ENCODE measurements at places on chromosomes 7 and 10.

DNA sequence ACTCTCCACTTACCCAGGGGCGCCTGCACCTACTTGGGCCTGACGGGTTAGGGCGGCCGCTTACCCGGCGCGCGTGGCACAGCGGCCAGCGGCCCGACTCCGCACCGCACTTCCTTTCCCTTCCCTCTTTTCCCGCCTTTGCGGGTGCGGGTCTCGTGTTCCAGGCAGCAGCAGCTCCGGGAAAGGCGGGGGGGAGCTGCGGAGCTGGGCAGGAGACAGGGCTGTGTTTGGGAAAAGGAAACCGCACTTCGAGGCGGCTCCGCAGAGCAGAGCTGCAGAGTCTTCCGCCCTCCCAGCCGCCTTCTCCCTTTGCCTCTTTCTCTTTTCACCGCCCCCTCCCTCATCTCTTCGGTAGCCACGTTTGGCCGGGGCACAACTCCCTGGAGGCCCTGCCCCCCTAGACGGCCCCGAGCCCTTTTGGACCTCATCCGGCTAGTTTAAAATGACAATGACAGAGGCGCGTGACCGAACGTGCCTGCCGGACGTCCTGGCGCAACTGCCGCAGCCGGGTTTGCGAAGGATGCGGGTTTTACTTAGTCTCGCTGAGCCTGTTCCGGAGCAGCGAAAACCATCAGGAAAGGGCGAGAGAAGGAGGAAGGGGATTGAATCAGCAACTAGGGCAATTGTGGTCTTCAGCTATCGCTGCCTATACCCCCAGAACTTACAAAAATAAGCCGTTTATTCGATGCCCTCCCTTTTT lies 7.9 kb upstream of the PAX2 start:
- no peak for DNase-seq

GRCh38 chr7:113444261-113444660 lies 325.9 kb upstream of the SMIM30 start:
- DNase-seq: no peak

GRCh38 chr10:73449113-73449512 lies 15.8 kb upstream of the MSS51 start:
- DNase-seq: no peak

- no peak for DNase-seq
These were observed 70.1 kb upstream of the ARHGAP21 start for GRCh38 chr10:24793648-24794379.

DNA sequence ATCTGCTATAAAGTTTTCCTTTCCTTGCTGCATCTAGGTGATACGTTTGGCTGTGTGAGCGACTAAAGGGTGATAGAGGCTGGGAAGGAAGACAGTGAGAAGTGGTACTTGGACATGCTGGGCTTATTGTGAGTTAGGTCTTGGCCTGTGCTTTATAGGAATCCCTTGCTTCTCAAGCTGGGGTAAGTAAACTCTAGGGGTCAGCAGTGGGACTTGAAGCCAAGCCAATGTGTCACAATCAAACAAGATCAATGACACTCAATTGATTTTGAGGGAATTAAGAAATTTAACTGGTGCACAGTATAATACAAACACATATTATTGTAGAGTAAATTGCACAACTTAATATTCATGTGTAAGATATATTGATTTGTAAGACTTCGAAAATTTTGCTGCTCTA lies 155.8 kb upstream of the AOAH start:
- no peak for DNase-seq

DNA sequence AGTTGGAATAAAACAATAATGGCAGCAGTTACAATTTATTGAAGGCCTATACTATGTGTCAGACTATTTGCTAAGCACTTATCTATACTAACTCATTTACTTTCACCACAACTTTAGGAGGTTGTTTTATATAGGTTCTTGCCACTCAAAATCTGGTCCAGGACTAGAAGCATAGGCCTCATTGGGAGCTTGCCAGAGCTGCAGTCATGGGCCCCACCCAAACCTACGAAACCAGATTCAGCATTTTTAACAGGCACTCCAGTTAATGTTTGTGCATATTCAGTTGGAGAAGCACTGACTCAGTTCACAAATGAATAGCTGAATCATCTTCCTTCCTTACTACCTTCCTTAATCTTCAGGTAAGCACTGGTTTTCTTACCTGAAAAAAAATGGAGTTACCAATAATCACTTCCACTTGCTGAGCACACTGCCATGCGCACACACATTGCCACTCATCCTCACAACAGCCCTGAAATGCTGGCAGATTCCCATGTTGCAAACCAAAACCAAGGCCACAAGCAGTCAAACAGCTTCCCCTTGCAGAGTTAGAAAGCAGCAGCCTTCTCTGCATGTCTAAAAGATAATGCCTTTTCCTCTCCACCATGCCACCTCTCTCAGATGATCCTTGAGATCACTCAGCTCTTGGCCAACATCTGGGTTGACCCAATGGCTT lies 122.4 kb downstream of the SLC16A9 start:
- DNase-seq: no peak

- DNase-seq: no peak
These were observed 18.8 kb downstream of the FOXI2 start for GRCh38 chr10:127755753-127756152.

DNA sequence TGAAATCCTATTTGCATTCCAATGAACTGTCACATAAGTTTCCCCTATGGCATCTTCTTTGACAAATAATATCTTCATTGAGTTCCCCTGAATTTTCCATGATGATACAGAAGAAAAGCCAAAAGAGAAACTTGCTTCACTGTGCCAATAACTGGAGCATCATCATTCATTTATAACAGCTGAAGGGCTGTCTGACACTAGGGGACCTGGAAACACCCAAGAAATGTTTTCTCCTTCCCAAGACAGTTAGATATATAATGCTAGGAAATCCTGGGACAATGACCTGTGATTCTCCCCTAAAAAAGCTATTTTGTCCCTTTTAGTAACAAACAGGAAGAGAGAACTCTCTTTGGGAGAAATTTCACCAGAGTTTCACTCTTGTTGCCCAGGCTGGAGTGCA lies 133.6 kb downstream of the SEMA3C start:
- no peak for DNase-seq

- DNase-seq: no peak
These were observed 198.1 kb downstream of the BBS9 start for GRCh38 chr7:33327427-33327826.

- no peak for DNase-seq
These were observed 666 bp downstream of the HNRNPF start for GRCh38 chr10:43408331-43408709.

DNA sequence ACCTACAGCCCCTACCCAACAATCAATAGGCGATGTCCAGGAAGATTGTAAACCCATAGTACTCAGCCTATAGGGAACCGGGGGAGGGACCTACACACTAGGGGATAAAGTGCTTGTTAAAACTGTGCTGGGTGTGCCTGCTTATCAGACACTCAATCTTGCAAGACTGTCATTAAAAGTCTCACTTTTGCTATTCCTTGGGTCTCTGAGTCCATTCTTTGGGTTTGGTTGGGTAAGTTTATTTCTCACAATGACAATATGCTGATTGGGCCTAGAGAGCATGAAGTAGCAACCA lies 45.6 kb downstream of the PTPRE start:
- DNase-seq: no peak

DNA sequence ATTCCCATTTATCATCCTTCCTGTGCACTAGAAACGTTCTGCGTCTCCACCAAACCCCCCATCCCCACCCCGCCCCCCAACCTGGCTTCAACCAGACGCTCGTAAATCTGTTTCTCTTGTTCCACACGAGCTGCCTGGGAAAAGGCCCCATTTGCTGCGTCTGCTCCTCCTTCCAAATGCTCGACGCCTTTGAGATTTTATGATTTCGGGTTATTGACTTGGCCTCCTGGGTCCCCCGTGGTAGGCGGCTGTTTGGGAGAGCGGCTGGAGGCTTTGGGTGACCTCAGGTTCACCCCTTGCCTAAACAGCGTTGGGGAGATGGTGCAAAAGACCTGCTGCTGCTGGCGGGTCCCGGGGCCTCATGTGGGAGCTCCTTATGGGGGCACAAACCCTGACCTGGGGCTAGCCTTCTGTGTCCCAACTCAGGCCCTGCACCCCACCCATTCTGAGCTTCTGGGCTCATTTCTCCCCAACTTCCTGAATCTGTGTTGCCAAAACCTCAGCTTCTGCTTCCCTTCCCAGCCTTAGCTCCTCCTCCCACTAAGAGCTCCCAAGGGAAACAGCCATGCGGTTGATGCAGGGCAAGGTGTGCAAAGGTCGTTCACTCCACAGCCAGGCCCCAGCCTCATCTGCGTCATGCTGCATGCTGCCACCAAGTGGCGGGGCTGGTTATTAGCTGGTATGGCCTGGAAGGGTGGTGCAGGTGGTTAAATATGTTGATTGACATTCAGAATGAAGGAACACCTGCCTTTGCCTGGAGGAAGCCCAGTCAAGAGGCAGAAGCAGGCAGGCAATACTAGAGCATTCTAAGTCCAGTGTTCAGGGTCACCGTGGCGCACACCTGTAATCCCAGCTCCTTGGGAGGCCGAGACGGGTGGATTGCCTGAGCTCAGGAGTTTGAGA lies 49.1 kb upstream of the ELN start:
- DNase-seq: peak; percentile 62

GRCh38 chr10:119602241-119603095 lies 5.7 kb upstream of the TIAL1 start:
- peak; percentile 45 for DNase-seq

- DNase-seq: no peak
These were observed 82.2 kb downstream of the HIPK2 start for GRCh38 chr7:139695588-139695987.

GRCh38 chr7:98180751-98181150 lies 30.5 kb upstream of the BHLHA15 start:
- DNase-seq: no peak
